ENCODE measurements at places on chromosomes 11 and 22. TPM values are rescaled to one million over a fixed set of nuclear protein-coding genes. Genes with fewer than 3 reads are reported as not detected.

The OR2D2 gene
- not detected for total RNA-seq

The LARGE2 gene
- total RNA-seq, result not detected

- no peak for DNase-seq
These were observed 84.1 kb downstream of the PDE2A start for GRCh38 chr11:72589802-72590761.

GRCh38 chr22:35308480-35309021, 8.9 kb downstream of the TOM1 start:
- no peak for DNase-seq

DNA sequence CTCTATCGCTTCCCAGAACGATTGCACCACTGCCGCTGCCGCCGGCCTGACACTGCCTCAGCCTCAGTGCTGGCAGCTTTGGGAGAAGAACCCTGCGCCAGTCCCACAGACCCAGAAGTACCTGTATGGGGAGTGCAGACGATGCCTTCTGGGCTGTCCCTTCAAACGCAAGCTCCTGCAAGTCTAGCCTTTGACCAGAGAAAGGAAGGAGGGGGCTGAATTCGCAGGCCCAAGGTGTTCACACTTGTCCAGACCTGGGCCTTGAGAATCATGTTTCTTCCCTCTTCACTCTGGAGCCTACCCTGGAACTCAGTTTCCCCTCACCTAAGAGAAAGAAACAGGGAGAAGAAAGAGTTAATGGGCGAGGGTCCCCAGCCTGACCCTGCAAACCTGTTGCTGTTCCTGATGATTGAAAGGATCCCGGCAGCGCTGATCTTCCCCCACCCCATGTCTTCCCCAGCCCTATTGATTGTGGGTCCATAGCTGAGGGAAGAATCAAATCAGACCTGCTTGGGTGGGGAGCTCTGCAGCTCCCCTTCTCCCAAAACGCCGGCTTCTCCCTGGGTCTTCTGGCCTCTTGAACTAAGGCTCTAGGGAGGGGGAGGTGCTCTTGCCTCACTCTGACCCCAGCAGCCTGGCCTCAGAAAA, 786 bp upstream of the MCAM start:
- DNase-seq, result no peak

- DNase-seq, result no peak
These were observed 43.7 kb upstream of the APOA1 start for GRCh38 chr11:116881143-116881542.

DNA sequence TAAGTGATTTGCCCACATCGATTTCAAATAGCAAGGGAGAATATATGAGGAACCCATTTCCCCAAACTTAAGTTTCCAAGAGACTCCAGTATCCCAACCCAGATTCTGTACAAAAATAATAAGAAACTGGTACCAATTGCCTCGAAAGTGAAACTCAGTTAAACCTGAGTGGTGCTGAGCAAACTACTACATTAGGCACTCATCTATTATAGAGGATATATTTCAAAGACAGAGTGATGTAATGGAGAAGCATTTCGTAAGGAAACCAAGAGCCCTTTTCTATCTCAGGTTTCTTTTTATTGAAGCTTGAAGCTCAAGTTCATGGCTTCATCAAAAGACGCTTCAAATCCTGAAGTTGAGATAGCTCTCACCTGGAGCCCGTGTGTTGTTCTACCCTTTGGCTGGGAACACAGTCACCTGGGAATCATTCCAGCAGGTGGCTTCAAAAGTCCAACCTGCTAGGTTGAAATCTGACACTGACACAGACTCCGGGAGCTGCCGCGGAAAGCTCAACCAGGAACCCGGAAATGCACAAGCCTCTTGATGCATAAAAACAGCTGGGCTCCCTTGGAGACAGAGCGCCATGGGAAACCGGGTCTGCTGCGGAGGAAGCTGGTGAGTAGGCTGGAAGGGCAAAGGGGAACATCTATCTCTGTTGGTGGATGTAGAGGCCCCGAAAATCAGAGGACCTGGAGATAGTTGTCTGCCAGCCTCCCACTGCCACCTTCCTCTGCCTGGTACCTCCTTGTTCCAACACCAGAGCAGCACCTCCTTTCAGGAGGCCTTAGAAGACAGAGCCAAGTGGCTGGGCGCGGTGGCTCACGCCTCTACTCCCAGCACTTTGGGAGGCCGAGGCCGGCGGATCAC, at the start of gene C11orf52:
TSS of gene C11orf52 (plus strand) at position 524 of the 867 bp plus-strand sequence. CDS start at position 584, 60 bp downstream.
- DNase-seq, result no peak
